ENCODE measurements at places on chromosomes 3 and 15. TPM values are rescaled to one million over a fixed set of nuclear protein-coding genes. Genes with fewer than 3 reads are reported as not detected.

DNA sequence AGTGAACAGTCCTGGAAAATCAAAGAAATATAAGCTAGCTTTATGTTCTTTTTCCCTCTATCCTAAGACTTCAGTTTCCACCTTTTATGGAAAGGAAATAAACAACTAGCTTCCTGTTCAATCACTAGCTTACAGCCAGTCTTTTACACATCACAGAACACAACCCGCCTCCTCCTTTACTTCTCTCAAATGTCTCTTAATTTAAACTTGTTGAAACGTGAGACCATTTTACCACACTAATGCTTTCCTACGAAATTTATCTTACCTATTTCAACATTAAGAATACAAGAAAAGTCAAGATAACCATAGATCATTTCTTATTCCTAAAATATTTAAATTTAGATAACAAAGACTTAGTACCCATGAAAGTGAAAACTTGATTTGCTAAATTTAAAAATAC, 6.2 kb downstream of the PRTG start:
- no peak for DNase-seq

GRCh38 chr3:55654123-55654760, 167.1 kb upstream of the WNT5A start:
- no peak for DNase-seq

DNA sequence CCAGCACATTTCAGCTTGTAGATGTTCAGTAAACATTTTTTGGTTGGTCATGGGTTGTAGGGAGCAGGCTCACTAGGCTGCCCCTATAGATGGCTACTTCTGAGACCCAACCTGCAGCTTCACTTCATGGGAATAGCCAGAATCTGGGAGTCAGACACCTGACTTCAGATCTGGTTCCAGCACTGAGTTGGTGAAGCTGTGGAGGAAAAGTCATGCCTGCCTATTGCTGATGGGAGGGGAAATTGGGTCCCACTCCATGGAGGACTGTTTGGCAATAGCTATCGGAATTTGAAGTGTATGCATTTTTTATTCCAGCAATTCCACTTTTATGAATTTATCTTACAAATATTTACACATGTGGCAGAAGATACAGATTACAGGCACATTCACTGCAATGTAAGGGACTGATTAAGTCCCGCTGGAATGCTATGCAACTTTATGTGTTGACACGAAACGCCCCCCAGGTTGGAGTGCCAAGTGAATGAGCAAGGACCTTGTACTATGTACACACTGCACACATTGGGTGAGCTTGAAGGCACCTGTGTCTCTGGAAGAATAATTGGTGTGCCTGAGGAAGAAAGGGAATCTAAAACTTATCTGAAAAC, 7.8 kb upstream of the CCR1 start:
- DNase-seq, result no peak

DNA sequence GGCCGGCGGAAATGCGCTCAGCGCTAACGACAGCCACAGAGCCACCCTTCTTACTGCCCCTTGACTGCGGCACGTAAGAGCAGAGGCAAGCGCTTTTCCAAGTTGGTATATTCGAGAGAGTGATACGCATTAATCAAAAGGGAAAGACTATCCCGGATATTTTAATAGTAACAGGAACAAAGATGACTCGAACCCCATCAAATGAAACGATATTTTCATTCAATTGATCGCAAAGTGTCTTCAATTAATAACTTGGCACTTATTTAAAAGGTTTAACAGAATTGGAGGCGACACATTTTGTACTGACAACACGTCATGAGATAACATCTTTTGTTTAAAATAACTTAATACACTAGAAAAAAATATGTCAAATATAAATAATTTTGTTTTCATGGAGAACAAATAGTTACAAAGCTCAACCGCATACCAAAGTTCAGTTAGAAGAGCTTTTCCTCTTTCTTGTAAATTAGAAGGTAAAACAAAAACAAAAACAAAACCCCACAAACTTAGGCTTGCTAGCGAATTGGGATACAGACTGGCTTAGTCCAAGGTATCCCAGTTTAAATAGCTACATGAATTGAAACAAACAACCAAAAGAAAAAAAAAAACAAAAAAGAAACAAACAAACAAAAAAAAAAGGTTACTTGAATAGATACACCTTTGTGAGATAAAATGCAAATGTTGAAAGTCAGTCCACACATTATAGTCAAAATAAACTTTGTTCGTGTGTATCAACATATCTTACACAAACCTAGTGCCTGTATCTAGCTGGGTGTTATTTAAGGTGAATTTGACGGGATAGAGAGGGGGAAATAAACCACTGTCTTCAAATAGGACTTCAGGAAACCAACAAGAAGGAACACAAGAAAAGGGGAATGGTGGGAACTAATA, 10.2 kb downstream of the SHOX2 start:
- no peak for DNase-seq

Gene SLC28A1
- 0.11 TPM for total RNA-seq

Gene AADACL2
- 0.48 TPM for total RNA-seq

Measured in urinary bladder (tissue), 4 donors.